Stimulated activated CD4-positive, alpha-beta T cell treated with anti-CD3 and anti-CD28 coated beads, Interleukin-1b, Interleukin-23, amount 100 ng/mL, for 4 hours (primary cell): ENCODE measurements at places on chromosomes 16 and 17.

- DNase-seq = no peak
These were observed 22.9 kb downstream of the ADORA2B start for GRCh38 chr17:15967706-15968399.

GRCh38 chr17:38568274-38568673 lies 37.5 kb downstream of the SRCIN1 start:
- no peak for DNase-seq

DNA sequence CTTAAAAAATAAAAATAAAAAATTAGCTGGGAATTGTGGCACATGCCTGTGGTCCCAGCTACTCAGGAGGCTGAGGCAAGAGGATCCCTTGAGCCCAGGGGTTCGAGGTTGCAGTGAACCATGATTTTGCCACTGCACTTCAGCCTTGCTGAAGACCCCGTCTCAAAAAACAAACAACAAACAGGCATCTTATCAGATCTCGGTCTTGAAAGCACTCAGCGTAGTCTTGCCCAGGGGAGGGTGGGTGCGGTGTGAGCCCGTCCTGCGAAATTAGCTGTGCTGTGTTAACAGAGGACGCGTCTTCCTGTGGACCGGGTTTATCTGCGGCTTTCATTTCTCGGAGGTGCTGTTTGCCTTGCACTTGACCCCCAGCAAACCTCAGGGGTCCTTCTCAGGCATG lies 5.4 kb downstream of the GAA start:
- no peak for DNase-seq

GRCh38 chr16:31528523-31529107 lies 915 bp downstream of the AHSP start:
- no peak for DNase-seq

DNA sequence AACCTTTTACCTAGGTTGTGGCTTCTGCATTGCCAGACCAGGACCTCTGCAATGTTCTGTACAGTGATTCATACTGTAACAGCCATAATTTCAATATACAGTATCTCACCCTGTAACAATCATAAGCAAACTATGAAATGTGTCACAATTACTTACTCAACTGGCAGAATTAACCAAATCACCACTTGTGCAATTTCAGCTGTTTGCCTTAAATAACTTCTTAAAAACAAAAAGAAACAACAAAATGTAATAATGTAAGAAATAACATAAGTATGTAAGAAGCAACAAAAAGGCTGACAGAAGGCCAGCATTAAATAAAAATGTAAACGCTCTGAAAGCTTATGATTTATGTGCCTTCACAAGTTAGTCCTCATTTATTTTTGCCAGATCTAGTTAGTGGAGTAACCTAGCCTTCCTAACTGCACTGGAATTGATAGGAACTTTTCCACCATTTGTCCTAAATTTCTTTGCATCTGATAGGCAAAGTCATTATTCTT lies 96.9 kb downstream of the SKAP1 start:
- no peak for DNase-seq

GRCh38 chr17:47821424-47822391 lies at the start of gene OSBPL7:
Gene OSBPL7 (minus strand): TSS chr17:47821794. CDS start chr17:47820278, 1,516 bp downstream.
- DNase-seq = peak; percentile 48

DNA sequence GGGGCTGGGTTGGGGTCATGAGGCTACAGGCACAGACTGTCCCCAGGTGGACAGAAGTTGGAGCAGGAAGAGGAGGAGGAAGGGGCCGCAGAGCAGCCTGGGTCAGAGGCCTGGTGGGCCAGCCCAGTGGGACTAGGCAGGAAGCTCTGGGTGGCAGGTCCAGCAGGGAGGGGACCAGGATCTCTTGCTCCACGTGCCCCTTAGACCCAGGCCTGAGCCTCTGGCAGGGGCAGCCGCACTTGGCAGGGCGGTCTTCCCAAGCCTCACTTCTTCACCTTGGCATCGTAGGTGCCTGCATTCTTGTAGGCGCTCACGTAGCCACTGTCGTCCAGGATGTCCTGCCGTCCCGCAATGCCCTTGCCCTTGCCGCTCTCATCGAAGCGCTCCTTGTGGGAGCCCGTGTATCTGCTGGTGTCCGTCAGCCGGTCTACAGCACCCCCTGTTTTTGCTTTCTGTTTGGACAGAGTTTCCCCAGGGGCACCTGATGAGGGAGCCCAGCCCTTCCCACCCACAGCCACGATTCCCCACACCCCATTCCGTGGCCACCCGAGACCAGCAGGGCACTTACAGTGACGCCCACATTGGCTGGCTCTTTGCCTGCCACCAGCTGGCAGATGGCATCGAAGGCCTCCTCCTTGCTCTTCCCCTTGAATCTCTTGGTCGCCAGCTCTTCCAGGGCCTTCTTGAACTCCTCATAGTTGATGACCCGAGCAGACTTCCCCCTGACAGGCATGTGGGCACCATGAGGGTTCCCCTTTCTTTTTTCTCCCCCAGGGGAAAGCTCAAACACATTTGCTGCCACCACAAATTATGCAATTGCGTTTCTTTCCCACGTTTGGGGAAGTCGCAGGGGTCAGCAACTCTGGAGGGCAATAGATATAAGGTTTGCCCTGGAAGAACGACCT lies 3.1 kb downstream of the TPPP3 start:
- no peak for DNase-seq

GRCh38 chr17:18921485-18921884 lies 30.5 kb upstream of the SLC5A10 start:
- no peak for DNase-seq

DNA sequence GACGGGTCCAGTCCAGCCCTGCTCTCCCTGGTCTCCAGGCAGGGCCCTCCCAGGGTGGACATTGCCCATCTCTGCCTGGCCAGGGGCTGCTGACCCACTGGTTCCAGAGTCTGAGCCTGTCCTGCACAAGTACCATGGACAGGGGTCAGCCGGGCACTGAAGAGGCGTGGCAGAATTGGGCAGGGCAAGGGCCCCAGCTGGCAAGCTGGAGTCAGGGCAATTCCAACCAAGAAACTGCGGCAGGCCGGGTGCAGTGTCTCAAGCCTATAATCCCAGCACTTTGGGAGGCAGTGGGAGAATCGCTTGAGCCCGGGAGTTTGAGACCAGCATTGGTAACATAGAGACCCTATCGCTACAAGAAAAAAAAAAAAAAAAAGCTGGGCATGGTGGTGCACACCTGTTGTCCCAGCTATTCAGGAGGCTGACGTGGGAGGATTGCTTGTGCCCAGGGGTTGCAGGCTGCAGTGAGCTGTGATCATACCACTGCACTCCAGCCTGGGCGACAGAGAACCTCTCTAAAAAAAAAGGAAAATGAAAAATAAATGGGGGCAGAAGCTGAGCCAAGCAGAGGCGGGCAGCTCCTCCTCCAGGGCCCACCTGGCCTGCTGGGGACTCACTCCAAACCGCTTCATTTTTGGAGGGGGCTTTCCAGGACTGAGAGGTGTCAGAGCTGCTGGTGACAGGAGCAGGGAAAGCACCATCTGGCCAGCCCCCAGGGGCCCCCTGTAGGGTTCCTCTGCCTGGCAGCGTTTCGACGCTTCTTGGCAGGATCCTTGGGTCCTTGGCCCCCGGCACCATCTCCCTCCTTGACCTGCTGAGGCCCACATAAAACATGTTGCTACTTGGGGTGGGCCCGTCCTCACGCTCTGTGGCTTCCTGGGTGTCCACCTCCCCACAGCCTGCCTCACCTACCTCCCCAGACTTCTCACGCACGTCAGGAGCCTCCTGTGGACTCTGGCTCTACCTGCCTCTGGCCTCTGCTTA lies 2.9 kb upstream of the MAFG start:
- no peak for DNase-seq

DNA sequence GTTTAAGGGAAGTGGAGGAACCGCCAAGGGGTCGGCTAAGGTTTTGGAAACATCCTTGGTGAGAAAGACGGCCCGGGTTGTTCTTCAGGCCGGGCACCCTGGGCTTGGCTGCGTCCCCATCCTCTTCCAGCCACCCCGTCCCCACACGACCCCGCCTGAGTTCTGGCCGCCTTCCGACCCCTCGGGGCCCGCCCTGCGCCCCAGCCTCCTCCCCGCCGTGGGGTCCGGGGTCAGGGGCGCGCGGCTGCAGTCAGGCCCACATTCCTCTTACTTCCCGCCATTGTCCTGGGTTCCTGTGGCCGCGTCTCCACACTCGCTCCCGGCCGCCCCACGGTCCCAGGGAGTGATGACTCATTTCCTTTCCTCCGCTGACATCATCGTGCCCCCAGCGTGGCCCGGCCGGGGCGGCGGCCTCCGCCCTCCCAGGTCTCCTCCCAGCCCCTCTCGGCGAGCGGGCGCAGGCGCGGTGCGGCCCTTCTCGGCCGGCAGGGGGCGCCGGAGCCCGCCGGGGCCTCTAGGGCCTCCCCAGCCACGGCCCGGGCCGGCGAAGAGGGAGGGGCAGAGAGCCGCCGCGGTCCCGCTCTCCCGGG lies 59.6 kb downstream of the WSB1 start:
- peak; percentile 85 for DNase-seq

DNA sequence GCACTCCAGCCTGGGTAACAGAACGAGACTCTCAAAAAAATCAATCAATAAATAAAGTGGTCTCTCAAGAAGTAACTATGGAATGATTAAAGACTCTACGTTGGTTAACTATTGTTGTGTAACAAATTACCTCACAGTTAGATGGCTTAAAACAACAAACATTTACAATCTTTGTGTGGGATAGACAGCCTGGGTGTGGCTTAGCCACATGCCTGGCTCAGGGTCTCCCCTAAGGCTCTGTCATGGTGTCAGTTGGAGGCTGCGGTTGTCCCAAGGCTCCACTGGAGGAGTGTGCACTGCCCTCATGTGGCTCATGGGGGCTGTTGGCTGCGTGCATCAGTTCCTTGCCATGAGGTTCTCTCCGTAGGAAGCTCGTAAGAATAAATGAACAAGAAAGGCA lies 294.5 kb downstream of the SNX29 start:
- DNase-seq = no peak

GRCh38 chr16:48818257-48818656 lies 208.3 kb upstream of the N4BP1 start:
- DNase-seq = no peak

- no peak for DNase-seq
These were observed 5.9 kb downstream of the CA5A start for GRCh38 chr16:87930456-87930855.

GRCh38 chr16:24991349-24991748 lies 23.8 kb downstream of the ARHGAP17 start:
- DNase-seq = no peak

GRCh38 chr17:38469875-38470274 lies 41.6 kb downstream of the ARHGAP23 start:
- no peak for DNase-seq

DNA sequence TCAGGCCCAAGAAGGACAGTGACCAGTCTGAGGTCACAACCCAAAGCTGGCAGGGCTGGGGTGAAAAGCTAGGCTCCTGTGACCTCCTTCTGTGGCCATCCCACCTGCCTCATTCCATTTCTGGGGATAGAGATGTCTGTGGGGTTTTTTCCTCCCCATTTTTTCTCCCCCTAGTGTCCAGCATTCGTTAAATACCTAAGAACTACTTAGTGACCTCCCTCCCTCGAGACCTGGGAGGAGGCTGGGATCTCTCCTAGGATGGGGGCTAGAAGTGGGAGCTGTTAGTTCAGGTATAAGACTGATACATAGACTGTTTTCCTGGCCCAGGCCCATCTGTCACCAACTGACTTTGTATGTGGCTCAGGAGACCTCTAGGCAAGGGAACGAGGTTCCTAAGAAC lies 20.5 kb upstream of the STAC2 start:
- DNase-seq = no peak

- no peak for DNase-seq
These were observed 781 bp downstream of the ARHGDIA start for GRCh38 chr17:81870131-81870980.

DNA sequence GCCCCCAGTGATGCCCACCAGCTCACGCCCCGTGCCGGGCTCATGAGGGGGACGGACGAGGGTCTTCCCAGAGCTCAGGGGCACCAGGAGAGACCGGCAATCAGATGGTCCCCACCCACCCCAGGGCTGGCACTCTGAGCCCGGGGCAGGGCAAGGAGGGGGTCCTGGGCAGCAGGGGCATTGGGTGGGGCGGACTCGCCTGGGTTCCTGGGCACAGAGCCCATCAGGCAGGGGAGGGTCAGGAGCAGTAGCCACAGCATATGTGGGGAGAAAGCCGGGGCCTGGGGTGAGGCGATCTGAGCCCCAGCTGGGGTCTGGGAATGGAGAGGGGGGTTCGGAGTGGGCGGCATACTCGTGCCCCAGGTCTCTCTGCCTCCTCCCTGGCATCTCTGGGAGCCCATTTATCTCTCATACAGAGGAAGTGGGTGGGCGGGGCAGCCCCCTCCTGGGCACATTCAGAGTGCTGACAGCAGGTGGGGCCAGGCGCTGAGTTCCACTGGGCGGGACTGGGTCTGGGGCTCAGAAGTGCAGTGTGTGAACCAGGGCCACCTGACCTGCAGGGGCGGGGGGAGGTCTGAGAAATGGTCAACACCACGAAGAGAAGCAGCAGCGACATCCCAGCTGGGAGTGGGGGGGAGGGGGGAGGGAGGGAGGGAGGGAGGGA lies 20.5 kb upstream of the UBE2I start:
- DNase-seq = no peak

DNA sequence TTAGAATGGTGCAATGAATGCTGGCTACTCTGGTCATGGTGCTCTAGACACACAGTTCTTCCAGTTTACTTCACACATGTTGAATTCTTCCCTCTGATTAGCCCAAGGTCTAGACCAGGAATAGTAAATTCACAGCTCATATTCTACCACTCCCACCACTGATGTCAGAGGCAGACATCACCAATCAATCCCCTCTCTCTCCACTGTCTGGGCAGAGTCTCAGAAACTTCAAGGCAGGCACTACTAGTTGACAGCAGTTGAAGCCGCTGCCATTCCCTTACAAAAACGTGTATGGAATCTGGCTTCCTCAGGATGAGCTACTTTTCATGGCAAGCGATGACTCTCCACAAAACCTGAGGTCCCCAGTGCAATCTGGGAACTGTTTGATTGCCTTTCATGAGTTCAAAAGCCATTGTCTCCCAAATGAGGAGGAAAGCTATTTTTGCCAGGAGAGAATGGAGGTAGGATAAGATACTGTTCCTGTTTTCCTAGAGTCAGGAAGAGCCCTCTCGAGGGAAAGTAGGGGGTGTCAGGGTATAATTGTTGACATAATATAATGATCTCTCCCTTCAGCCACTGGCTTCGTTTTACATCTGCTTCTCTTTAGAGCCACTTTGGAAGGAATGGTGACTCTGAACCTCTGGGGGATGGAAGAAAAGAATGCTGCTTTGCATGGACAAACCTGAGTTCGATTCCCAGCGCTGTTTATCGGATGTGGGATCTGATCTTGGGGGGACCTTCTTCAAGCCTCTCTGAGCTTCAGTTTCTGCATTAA lies 90.0 kb downstream of the FOXL1 start:
- no peak for DNase-seq

GRCh38 chr17:78826836-78827509 lies 13.6 kb downstream of the USP36 start:
- DNase-seq = no peak

- no peak for DNase-seq
These were observed 24.8 kb upstream of the MYO1D start for GRCh38 chr17:32901743-32902142.
